ENCODE measurements at places on chromosomes 13 and 19.

DNA sequence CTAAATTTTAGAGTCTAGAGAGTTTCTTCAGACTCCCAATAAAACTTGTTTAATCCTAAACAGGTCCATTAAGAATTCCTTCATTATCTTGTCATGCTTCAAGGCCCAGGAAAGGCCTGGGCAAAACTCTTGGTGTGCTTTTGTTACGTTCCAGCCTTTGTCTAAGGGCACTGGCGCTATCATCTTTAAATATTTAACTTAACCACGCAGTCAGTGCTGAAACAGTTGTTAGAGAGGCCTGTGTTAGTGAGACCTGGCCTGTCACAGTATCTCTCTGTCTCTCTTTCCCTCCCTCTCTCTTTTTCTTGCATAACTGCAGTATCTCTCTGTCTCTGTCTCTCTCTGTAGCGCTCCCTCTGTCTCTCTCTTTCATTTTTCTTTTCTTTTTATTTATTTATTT lies 8.2 kb upstream of the OR1M1 start:
- DNase-seq: no peak

DNA sequence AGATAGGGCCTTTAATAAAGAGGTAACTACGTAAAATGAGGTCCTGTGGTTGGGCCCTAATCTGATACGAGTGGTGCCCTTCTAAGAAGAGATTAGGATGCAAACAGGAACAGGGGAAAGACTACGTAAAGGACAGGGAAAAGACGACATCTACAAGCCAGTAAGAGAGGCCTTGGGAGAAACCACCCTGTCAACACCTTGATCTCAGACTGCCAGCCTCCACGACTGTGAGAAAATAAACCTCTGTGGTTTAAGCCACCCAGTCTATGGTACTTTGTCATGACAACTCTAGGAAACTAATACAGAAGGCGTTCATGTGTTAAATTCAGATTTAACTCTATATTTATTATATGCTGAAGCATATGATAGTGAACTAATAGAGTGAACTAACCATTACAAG lies 566.3 kb downstream of the UQCRFS1 start:
- DNase-seq: no peak

GRCh38 chr13:114043421-114044053 lies 69.7 kb upstream of the C13orf46 start:
- DNase-seq: no peak

DNA sequence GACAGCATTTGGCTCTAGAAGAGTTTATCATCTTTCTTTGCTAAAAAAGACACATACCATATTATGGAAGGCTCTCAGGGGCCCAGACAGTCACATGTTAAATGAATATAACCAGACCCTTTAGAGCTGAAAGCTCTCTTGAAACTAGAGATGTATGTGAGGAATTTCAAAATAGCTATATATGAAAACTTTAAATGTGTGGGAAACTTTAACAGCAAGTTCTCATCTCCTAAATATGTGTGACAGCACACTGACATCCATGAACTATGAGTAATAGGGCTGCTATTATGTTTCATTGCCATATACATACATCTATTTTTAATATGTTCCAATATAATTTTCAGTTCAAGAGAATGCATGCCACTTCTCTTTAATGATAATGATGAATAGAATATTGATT lies 509.5 kb downstream of the GPC6 start:
- DNase-seq: no peak

DNA sequence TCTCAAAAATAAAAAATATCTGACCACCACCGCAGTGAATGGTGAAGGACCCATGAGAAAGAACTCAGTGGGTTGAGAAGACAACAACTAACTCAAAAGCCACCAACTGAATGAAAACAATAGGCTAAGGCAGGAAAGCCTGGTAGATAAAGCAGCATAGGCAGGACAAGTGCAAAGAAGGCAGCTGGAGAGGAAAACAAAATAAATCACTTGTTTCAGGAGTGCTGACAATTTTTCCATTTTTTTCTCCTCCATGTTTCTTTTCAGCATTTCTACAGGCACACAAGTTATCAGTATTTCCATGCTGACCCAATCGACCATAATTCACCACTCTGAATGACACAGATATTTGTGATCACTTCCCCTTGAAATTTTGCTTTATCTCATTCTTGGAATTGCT lies 597.8 kb downstream of the LIG4 start:
- no peak for DNase-seq

DNA sequence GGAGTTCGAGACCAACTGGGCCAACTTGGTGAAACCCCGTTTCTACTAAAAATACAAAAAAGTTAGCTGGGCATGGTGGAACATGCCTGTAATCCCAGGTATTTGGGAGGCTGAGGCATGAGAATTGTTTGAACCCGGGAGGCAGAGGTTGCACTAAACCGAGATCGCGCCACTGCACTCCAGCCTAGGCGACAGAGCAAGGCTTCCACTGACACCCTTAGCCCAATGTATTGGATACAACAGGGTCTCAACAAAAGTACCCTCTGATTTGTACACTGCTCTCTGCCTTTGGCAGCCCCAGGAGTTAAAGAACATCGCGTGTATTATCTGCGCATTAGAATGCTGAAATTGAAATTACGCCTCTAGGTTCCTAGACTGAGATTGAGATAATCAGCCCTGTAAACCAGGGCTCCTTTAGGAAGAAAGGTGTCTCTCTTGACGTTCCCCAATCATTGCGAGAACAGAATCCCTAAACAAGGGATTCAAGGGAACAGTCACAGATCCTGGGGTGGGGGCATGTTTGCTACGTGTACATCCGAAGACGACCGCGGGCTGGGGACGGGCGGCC lies 21.9 kb downstream of the IPO5 start:
- peak; percentile 64 for DNase-seq

DNA sequence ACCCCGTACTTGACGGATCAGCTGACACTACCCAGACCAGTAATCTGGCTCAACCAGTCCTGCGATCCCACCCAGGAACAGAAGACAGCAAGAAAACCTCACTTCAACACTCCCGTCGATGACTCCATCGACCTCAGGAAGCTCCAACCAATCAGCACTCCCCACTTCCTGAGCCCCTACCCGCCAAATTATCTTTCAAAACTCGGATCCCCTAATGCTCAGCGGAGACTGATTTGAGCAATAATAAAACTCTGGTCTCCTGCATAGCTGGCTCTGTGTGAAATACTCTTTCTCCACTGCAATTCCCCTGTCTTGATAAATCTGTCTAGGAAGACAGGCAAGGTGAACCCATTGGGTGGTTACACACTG lies 1.2 kb downstream of the LSM4 start:
- DNase-seq: no peak

- DNase-seq: no peak
These were observed 4.6 kb downstream of the PPP5C start for GRCh38 chr19:46351241-46352041.

DNA sequence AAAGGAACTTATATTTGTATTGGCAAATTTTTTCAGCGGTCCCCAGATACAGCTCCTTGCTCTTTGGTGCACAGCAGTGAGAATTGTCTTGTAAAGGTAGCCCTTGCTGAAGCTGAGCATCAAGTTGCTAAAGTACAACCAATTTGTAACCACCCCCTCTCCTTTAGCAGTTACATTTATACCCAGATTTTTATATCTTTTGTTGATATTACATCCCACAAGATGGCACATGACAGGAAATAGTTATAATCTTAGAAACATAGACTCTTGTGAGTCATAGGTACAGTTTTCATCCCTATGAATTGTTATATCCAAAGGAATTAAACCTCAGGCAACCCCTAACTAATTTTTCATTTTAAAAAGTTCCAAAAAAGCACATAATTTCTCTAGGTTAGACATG lies 523.0 kb upstream of the SLITRK1 start:
- DNase-seq: no peak

DNA sequence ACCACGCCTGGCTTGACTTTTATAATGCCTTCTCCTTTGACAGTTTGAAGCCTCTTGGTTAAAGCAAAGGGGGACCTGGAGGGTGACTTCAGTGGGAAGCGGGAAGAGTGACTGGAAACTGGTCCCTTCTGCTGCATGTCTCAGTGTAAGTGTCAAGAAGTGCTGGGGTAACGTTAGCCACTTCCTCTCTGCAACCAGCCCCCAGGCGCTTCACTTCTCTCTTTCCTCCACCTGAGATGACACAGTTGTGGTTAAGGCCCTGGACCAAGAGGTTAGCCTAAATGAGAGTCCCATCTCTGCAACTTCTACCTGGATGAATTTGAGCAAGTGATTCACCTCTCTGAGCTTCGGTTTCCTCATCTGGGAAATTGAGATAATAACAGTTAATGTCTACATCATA lies 16.3 kb downstream of the LEUTX start:
- DNase-seq: no peak

GRCh38 chr19:42350417-42350816 lies 25.0 kb downstream of the MEGF8 start:
- no peak for DNase-seq

GRCh38 chr13:45254396-45254795 lies 53.6 kb upstream of the KCTD4 start:
- no peak for DNase-seq

DNA sequence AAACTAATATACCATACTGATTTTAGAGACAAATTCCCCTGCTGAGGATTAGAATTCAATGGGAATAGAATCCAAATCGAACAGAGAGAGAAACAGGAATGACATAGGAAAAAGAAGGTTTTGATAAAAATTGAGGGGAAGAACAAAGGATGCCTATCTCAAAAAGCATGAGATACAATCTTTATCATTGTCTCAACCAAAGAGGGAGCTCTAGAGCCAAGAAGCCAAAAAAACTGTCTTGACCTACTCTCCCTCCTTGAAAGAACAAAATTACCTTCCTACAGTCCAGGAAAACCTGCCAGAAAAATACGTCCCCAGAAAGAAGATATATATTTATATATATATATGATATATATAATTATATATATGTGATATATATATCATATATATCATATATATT lies 39.2 kb upstream of the MIR17HG start:
- no peak for DNase-seq

DNA sequence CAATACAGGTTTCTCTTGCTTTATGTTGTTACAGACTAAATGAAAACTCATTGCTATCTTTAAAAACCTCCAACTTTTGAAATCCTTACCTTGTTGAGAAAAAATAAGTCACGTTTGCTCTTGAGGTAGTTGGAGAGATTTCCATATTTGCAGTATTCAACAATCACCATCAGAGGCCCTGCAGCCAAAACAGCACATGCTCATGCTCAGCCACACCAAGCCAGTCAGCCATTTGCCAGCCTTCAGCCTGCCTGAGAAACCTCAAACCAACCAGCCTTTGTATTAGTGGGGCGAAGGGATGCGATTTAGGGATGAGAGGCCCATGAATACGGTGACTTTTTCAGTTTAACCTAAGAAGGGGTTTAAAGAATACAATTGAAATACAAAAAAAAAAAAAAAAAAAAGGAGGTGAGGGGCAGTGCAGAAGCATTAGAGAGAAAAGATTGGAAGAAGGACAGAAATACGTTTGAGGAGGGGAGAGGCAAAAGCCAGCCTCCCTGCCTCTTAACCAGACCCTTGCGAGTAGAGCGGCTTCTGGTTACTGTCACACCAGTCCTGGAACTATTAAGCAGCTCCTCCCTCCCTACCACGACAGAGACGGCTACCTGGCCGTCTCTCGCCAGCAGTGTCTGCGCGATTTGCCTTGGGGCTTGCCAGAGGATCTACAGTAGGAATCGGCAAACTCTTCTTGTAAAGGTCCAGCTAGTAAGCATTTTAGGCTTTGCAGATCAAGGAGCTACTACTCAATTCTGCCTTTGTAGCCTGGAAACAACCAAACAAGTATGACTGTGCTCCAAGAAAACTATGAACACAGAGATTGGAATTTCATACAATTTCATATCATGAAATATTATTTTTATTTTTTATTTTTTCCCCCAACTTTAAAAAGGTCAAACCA lies 167.3 kb downstream of the FLT1 start:
- DNase-seq: no peak

DNA sequence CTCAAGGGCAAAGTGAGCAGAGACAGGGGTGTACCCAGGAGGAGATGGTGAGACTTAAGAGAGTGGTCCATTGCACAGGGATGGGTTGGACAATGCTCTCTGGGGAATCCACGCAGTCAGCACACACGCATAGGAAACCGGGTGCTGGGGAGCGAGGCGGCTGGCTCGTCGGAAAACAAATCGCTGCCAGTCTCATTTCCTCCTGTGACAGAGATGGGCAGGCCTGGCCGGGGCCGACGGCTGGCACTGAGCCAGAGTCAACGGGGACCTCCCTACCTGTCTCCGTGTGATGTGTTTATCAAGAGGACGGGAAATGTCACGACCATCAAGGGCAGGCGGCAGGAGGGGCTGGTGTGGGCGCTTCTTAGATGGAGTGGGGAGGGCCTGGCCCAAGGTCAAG lies 27.3 kb downstream of the PTPRS start:
- peak; percentile 81 for DNase-seq
